ENCODE measurements at places on chromosomes 5 and 9.

- peak; percentile 59 for DNase-seq
Observed at GRCh38 chr9:87713278-87713987, 12.5 kb upstream of the CTSL start.

DNA sequence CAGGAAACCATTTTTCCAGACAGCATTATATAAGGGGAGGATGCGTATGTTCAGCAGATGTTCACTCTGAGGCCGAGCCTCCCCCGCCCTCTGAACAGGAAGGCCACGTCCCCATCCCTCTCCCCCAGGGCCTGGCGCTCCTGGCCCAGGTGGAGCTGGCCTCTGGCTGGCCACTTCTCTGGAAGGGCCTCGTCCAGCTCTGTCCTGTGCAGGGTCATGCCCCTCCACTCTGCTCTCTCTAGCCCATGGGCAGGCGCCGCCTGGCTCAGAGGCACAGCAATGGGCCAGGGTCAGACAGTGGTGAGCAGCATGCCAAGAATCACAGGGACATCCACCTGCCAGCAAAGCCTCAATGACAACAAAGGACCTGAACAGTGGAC is 34.2 kb downstream of the ADAMTS2 start:
- no peak for DNase-seq

GRCh38 chr9:126390923-126391322 is 64.3 kb downstream of the MVB12B start:
- no peak for DNase-seq

GRCh38 chr5:102561894-102562760 is 63.3 kb upstream of the SLCO6A1 start:
- peak; percentile 18 for DNase-seq

GRCh38 chr5:173707392-173707791 is 90.9 kb upstream of the BOD1 start:
- DNase-seq, result no peak

GRCh38 chr5:36397901-36398536 is 96.3 kb upstream of the RANBP3L start:
- no peak for DNase-seq

DNA sequence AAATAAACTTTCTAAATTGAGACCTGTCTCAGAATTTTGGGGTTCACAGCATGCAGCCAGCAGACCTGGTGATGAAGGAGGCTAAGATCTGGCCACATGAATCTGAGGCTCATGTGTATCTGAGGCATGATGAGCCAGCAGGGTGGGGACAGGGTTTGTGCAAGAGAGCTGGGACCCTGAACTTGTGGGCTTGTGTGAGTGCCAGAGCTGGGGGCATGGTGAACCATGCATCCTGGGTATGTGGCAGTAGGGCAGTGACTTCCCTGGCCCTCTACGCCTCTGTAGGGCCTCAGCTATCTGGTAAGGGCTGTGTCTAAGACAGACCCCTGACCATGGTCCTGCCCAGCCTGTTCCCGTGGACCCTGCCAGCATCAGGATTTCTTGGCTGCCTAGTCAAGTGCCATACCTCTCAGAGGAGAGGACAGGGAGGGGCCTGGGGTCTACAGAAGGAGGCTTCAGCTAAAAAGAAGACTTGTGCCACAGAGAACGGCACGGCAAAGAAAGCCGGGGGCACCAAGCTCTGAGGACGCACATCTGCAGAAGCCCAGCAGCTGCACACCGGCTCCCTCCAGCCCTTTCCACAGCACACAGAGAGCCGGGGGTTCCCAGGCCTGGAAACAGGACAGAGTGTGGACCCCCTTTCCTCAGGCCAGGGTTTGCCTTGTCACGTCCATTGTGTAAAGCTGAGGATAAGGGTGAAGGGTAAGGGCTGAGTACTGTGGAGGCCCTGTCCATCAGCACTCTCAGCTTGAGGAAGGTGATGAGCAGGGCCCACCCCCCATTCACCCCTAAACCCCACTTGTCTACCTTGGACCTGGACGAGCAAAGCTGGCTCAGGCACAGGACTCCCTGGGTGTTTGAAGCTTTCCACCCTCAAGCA is 130.1 kb downstream of the MRPL36 start:
- no peak for DNase-seq

DNA sequence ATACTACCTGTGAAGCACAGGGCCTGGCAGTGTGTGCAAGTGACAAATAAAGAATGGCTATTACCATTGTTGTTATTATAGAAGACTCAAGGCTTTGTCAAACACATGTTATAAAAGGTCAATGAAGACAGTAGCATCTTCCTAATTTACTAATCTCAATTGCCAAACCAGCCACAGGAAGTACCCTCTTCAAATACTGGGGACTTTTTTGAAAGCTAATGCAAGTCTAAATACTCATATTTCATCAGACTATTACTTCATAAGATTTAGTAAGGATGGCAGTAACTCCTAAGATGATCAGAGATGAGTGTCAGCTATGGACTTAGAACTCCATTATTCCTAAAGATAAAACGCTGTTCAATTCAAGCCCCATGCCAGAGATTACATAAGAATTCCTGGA is 43.0 kb downstream of the GNAQ start:
- no peak for DNase-seq

- DNase-seq, result no peak
Observed at GRCh38 chr9:89941875-89942274, 337.1 kb downstream of the GADD45G start.

GRCh38 chr9:115396071-115396529 is 278.1 kb upstream of the TNC start:
- DNase-seq, result no peak

- no peak for DNase-seq
Observed at GRCh38 chr9:98038958-98039357, 17.6 kb upstream of the NANS start.

GRCh38 chr9:133064241-133065069 is 2.7 kb downstream of the CEL start:
- DNase-seq, result no peak

DNA sequence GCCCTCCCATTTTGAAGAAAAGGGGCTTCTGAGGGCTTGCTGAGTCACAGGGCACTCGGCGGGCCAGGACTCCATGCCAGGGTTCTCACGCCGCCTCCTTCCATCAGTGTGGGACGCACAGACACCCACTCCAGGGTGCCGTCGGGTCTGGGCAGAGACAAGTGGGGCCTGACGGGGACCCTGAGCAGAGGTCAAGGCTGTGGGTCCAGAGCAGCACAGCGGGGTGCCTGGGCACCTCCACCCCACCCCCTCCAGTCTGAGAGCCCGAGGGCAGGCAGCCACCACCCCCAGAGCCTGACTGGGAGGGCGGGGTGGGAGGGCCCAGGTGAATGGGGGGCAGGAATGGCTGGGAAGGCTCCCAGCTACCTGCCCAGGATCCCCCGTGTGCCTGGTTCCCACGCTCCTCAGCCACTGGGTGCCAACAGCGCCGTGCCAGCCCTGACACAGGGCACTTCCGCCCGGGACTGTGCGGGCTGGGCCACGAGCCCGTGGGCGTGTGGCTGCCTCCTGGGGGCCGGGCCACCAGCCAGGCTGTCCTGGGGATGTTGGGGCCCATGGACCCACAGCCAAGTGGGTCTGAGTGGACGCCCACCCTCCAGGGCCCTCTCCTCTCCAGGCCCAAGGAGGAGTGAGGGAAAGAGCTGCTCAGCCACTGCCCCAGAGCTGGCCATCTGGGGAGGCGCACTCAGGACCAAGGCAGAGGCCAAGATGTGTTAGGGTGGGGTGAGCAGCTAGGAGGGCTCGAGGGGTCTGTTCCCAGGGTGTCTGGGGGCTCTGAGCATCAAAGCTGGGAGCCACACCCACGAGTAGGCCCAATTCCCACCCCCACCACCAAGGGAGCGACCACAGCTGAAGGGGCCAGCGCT is 10.1 kb upstream of the NRARP start:
- DNase-seq, result peak; percentile 20

DNA sequence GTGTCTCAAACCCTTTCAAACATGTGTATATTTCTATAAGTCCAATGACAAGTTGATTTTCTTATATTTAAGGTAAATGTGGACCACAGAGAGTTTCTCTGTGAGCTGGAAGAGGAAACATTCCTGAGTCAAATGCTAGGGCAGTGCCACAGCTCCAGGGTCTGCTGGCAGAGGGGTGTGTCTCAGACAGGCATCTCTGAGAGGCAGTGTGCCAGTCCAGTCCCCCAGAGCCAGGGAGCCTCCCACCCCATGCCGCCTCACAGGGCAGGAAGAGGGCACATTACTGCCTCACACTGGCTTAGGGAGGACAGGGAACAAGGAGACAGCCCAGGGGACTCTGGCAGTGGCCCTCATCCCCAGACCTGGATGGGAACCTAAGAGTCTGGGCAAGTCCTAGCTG is 120.2 kb downstream of the TENT4A start:
- DNase-seq, result no peak

DNA sequence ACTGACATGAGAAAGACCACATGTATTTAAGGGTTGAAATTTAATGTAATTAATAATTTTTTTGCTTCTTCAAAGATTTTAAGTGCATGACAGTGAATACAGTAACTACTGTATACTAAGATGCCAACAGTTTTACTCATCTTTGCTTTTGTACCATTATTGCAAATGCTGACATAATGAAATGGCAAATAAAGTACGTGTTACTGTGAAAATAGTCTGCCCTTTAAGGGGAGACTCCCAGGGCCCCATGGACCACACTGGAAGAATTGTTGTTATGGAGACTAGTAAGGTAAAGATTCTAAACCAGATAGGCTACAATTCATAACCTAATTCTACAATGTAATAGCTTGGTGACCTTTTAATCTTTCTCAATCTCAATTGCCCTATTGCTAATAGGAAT is 84.7 kb downstream of the NR3C1 start:
- DNase-seq, result no peak

GRCh38 chr5:5795074-5795771 is 372.7 kb downstream of the ICE1 start:
- DNase-seq, result peak; percentile 24

DNA sequence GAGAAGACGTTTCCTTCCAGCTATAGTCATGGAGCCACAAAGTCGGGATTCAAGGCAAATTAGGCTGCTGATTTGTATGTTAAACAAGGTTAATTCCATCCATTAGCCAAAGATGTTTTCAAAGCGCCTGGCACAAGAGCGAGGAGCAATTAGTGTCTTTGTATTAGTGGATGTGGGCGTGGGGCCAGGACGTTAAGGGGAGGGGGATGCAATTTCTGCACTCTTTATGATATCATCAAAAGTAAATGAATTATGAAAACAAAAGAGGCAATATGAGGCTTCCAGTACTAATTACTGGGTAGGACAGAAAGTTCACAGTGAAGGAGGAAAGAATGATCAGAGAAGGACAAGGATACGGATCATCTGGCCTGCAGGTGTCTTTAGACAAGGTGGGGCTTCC is 230.9 kb upstream of the MSX2 start:
- no peak for DNase-seq

DNA sequence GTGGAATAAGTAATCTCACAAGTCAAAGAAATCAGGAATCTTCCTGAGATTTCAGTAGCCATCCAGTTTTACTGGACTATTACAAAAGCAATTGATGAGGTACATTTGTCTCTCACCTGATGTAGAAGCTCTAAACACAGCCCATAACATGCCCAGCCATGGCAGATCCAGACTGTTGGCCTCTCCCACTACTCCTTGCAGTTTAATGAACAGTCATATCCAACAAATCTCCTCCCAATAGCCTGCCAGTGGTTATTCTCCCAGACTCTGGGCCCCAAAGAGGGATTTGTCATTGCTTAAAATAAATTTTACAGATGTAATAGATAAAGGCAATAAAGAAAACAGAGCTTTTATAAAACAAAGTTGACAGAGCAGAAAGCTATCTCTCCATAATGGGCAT is 80.8 kb downstream of the ZNF608 start:
- DNase-seq, result no peak

- no peak for DNase-seq
Observed at GRCh38 chr5:132193165-132193694, 34.4 kb downstream of the P4HA2 start.

DNA sequence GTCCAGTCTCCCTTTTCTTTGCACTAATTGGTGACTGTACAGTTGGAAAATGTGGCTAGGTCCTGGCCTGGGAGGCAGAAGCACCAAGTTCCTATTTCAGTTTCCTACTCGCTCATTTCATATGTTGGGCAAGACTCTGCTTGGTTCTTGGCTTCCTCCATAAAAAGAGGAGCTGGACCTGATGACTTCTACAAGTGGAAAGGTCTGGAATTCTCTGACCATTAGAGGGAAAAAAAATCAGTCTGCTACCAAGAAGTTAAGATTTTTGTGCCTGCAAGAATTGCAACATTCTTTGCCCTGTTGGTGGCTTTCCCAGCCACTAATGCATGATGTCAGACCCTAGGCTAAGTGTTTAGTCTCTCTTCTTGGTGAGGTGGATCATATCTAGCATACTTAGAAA is 91.5 kb downstream of the WDR41 start:
- no peak for DNase-seq

DNA sequence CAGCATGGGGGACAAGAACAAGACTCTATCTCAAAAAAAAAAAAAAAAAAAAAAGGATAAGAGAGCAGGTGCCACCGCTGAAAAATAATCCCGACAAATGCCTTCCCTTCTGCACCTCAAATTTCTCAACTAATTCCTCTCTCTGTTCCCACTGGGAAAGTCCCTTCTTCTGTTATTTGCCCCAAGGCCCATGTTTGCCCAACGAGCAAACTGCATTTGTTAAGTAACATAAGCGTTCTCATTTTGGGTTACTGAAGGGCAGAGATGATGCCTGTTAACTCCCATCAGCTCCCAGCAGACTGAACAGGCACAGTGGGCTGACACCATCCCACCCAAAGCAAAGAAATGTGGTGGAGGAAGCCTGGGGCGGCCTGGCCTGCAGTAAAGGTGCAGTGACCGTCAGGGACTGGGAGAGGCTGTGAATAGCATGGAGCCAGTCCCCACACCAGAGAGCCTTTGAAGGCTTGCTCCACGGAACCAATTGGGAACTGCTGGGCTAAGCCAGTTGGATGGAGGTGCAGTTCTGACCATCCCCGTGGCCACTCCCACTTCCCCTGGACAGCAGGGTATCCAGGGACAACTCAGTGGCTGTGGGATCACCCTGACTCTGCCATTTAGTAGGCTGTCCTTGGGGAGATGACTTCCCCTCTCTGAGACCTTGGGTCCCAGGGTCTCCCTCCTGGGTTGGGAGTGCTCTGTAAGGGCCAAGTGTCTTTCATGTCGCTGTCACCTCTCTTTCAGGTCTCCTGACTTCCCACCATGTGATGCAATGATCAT is 149.7 kb upstream of the IER5L start:
- DNase-seq, result no peak

DNA sequence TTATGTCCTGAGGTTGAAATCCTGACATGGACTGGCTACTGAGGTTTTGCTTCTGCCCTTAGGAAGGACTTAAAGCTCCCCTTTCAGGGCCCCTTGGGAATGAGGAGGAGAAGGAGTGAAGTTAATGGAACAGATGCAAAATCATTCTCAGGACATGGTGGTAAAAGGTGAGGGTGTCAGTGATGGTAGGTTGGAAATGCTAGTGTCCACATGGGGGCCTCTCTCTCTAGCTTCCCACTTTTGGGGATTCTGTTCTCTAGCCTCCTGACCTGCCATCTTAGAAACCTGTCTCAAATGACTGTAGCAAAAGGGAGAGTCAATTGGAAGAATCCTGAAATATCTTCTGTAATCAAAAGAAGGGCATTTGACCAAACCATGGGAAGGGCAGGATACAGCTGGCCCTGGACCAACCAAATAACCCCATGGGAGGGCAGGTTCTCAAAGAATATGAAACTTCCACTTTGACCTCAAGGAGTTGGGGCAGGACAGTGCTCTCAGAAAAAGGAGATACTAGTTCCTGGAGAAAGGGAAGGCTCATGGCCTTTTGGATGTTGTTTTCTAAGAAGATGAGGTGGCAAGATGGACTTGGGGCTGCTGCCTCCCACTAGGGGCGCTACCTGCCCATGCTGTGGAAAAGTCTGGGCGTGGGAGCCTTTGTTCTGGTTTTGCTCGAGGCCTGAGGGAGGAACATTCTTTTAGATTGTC is 21.2 kb upstream of the MLANA start:
- DNase-seq, result no peak

GRCh38 chr9:76371901-76372300 is 22.3 kb downstream of the RFK start:
- DNase-seq, result no peak

- DNase-seq, result peak; percentile 42
Observed at GRCh38 chr5:181189962-181190710, 14.9 kb downstream of the TRIM7 start.

Data from femur (tissue), 1 donor.